Type B pancreatic cell (in vitro differentiated cells): ENCODE measurements at places on chromosomes 11 and 22. TPM values are rescaled to one million over a fixed set of nuclear protein-coding genes. Genes with fewer than 3 reads are reported as not detected.

Gene ASPHD2
- 1.1 and 2.4 TPM in 2 replicates for total RNA-seq

Gene EIF1AD
- 38.4 and 44.8 TPM in 2 replicates for total RNA-seq

Gene ELF5
- 19.3 and 43.1 TPM in 2 replicates for total RNA-seq

Gene NDUFA6
- 93.9 and 109 TPM in 2 replicates for total RNA-seq

Gene POU2AF1
- total RNA-seq, result 0.24 and 0.26 TPM in 2 replicates

Gene CENATAC
- total RNA-seq, result 33.6 and 36.4 TPM in 2 replicates

Gene GRK3
- total RNA-seq, result 10.3 and 14.0 TPM in 2 replicates

Gene MRPL17
- total RNA-seq, result 46.6 and 67.3 TPM in 2 replicates

Gene OR5D13
- total RNA-seq, result not detected in 2 replicates

Gene POLD3
- total RNA-seq, result 19.9 and 32.9 TPM in 2 replicates

Gene ZNF70
- 10.7 and 12.3 TPM in 2 replicates for total RNA-seq

DNA sequence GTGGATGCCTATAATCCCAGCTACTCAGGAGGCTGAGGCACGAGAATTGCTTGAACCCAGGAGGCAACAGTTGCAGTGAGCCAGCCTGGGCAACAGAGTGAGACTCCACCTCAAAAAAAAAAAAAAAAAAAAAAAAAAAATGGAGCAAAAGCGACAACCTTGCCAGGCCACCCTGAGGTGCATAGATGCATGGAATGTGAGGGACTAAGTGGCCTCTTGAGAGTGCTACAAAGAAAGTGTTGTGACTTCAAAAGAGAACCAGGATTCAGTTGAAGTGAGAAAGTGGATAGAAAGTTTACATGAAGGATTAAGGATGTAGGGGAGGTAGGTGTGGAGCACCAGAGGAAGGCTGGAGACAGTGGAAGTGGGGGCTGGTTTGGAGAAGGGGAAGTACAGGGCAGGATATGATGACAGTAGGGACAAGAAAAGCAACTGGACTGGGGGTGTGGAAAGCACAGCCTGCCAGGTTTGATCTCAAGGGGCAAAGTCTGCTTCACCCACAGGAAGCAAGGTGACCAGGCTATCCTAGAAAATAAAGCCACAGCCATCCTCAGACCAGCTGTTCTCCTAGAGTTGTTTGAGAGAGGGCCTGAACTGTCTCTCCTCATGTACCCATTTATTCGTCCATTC lies 36.0 kb upstream of the OLFML1 start:
- no peak for DNase-seq
- no peaks in the 10 kb centered on the region for H3K27me3 ChIP-seq
- H3K36me3 ChIP-seq, result no peaks in the 10 kb centered on the region
- peaks cover 26% of the 10 kb centered on the region for H3K4me1 ChIP-seq

GRCh38 chr22:46069521-46070214 lies 80.7 kb upstream of the PPARA start:
- no peak overlapping the region for H3K27ac ChIP-seq
- H3K4me1 ChIP-seq, result peaks cover 7% of the 10 kb centered on the region
- H3K4me3 ChIP-seq, result peak overlapping the region; percentile 74
- DNase-seq, result no peak

DNA sequence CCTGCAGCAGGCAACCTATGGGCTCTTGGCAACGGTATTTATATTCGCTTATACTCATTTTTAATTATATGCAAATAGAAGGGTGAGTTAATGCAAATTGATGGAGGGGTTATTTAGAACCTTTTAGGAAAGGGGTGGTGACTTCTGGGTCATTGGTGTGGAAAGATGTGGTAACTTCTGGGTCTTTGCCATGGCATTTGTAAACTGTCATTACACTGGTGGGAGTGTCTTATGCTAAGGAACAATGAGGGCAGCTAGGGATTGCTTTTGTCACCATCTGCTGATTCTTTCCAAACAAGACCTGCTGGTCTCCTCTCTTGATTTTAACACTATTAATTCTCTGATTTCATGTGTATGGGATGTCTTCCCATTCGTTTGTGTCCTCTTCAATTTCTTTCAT lies 11.7 kb upstream of the KAT5 start:
- no peaks in the 10 kb centered on the region for H3K36me3 ChIP-seq
- H3K27ac ChIP-seq, result no peak overlapping the region
- H3K27me3 ChIP-seq, result peaks cover 37% of the 10 kb centered on the region
- no peak for DNase-seq

- no peak for DNase-seq
- peaks cover 4% of the 10 kb centered on the region for H3K36me3 ChIP-seq
- peaks cover 69% of the 10 kb centered on the region for H3K27me3 ChIP-seq
- H3K4me1 ChIP-seq, result peaks cover 2% of the 10 kb centered on the region
Measured at GRCh38 chr11:13970986-13971385, 8.5 kb downstream of the SPON1 start.

DNA sequence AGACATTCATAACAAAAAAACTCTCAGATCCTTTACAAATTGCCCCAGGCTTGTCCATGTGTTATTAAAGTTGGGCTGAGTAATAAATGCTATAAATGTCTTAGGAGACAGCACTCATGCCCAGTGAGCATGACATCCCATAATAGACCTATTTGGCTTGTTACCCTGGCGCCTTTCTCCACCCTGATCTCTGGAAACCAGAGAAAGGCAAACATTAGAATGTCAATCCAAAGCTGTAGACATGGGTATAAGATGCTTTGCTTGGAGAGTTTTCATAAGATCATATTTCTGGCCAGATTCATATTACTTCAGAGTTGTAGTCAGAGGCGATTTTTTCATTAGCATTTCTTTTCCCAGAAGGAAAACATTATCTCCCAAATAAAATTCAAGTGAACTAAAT lies 161.3 kb upstream of the UBASH3B start:
- no peak overlapping the region for H3K27ac ChIP-seq
- no peak for DNase-seq
- no peaks in the 10 kb centered on the region for H3K36me3 ChIP-seq
- H3K27me3 ChIP-seq, result no peaks in the 10 kb centered on the region

- peak overlapping the region; percentile 48 for H3K27ac ChIP-seq
- peaks cover 47% of the 10 kb centered on the region for H3K4me1 ChIP-seq
- no peak for DNase-seq
- H3K36me3 ChIP-seq, result no peaks in the 10 kb centered on the region
- H3K27me3 ChIP-seq, result peaks cover 4% of the 10 kb centered on the region
Measured at GRCh38 chr11:7677796-7678201, 4.5 kb upstream of the CYB5R2 start.

GRCh38 chr22:29870574-29870973 lies 12.4 kb upstream of the MTMR3 start:
- peaks cover 4% of the 10 kb centered on the region for H3K27me3 ChIP-seq
- no peak for DNase-seq
- no peak overlapping the region for H3K4me3 ChIP-seq
- H3K4me1 ChIP-seq, result peaks cover 13% of the 10 kb centered on the region
- peak overlapping the region; percentile 16 for H3K27ac ChIP-seq

DNA sequence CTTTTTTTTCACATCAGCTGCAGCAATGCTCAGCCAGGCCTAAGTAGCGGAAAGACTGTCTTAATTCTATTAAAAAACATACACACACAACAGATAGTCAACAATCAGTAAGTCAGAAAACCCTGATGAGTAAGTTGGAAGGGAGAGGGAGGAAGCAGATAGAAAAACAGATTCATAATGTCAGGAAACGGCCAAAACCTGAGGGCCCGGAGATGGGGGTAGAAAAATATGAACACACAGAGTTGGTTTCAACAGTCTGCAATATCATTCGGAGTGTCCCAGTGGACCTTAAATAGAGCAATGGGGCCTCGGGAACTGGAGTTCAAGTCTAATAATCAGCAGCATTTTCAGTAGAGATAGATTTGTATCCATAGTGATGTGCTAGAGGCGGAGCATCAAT lies 14.8 kb downstream of the LRRC55 start:
- H3K36me3 ChIP-seq, result no peaks in the 10 kb centered on the region
- H3K4me3 ChIP-seq, result no peak overlapping the region
- H3K27ac ChIP-seq, result no peak overlapping the region
- peaks cover 10% of the 10 kb centered on the region for H3K4me1 ChIP-seq

- H3K27me3 ChIP-seq, result peaks cover 7% of the 10 kb centered on the region
- H3K36me3 ChIP-seq, result no peaks in the 10 kb centered on the region
- H3K4me1 ChIP-seq, result peaks cover 8% of the 10 kb centered on the region
- no peak overlapping the region for H3K4me3 ChIP-seq
- DNase-seq, result no peak
- peak overlapping the region; percentile 13 for H3K27ac ChIP-seq
Measured at GRCh38 chr22:30390974-30391691, 3.9 kb upstream of the RNF215 start.

DNA sequence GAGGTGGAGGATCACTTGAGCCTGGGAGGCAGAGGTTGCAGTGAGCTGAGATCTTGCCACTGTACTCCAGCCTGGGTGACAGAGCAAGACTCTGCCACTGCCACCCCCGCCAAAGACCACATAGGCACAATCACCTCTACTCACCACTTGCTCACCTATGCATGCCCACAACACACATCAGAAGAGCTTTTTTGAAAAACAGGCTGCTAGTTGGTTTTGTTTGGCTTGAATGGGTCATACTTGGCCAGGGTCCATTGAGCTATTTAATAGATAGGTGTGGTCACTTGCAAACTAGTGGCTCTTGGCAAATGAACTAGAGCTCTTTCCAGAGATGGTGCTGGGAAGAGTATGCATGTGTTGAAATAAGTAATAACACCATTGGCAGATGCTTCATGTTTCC lies 80.1 kb downstream of the EMSY start:
- no peak overlapping the region for H3K27ac ChIP-seq
- H3K27me3 ChIP-seq, result no peaks in the 10 kb centered on the region
- peaks cover 35% of the 10 kb centered on the region for H3K36me3 ChIP-seq
- H3K4me3 ChIP-seq, result no peak overlapping the region
- no peaks in the 10 kb centered on the region for H3K4me1 ChIP-seq

DNA sequence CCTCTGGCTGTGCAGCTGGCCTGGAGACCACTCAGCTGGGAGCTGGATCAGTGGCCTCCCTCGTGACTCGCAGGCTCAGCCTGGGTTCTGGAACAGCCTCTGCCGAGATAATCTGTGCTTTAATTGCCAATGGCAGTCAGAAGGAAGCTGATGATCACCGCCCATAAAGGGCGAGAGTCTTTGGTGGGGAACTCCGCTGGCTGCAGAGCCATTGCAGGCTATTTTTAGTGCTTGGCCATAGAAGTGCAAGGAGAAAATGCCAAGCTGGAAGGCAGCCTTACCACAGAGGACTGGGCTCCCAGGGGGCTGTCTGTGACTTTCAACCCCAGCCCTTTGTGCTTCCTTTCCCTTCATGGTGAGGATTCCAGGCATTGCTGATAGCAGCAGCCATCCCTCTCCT lies 62.2 kb upstream of the TENM4 start:
- no peaks in the 10 kb centered on the region for H3K27me3 ChIP-seq
- no peaks in the 10 kb centered on the region for H3K4me1 ChIP-seq
- no peak for DNase-seq
- H3K27ac ChIP-seq, result no peak overlapping the region
- no peak overlapping the region for H3K4me3 ChIP-seq

DNA sequence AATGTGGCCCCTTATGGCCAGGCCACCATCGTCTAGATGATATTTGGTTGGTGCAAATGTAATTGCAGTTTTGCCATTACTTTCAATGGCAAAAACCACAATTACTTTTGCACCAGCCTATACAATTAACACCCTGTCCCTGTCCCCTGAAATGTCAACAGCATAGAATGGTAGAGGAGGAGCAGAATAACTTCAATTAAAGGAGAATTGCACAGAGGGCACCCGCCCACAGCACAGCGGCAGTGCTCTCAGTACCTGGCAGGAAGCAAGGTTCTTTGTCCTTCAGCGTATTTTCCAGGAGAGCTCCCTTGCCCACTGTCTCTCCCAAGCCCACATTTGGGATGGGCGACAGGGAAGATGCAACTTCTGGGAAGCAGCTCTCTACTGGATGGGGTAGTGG lies 115.3 kb downstream of the TRIM29 start:
- H3K4me3 ChIP-seq, result no peak overlapping the region
- no peak for DNase-seq
- no peaks in the 10 kb centered on the region for H3K27me3 ChIP-seq
- peaks cover 10% of the 10 kb centered on the region for H3K4me1 ChIP-seq

GRCh38 chr11:66604155-66604554 lies 11.2 kb downstream of the CCS start:
- peaks cover 5% of the 10 kb centered on the region for H3K4me1 ChIP-seq
- no peaks in the 10 kb centered on the region for H3K27me3 ChIP-seq
- no peak overlapping the region for H3K4me3 ChIP-seq
- no peak overlapping the region for H3K27ac ChIP-seq
- peaks cover 4% of the 10 kb centered on the region for H3K36me3 ChIP-seq

- no peak overlapping the region for H3K4me3 ChIP-seq
- peaks cover 12% of the 10 kb centered on the region for H3K4me1 ChIP-seq
- H3K36me3 ChIP-seq, result no peaks in the 10 kb centered on the region
- peaks cover 24% of the 10 kb centered on the region for H3K27me3 ChIP-seq
- DNase-seq, result no peak
Measured at GRCh38 chr11:1751531-1751921, 1.1 kb upstream of the IFITM10 start.

GRCh38 chr22:48709976-48710375 lies 1117.7 kb downstream of the BRD1 start:
- H3K27ac ChIP-seq, result no peak overlapping the region
- H3K27me3 ChIP-seq, result no peaks in the 10 kb centered on the region
- DNase-seq, result no peak
- H3K4me1 ChIP-seq, result peaks cover 3% of the 10 kb centered on the region

- no peaks in the 10 kb centered on the region for H3K36me3 ChIP-seq
- H3K4me1 ChIP-seq, result peaks cover 12% of the 10 kb centered on the region
- no peak overlapping the region for H3K4me3 ChIP-seq
- H3K27me3 ChIP-seq, result peaks cover 9% of the 10 kb centered on the region
- H3K27ac ChIP-seq, result no peak overlapping the region
Measured at GRCh38 chr11:65152122-65152521, 17.8 kb upstream of the SYVN1 start.

GRCh38 chr22:23499845-23500500 lies 80.1 kb downstream of the IGLL1 start:
- no peaks in the 10 kb centered on the region for H3K36me3 ChIP-seq
- peaks cover 5% of the 10 kb centered on the region for H3K27me3 ChIP-seq
- H3K4me3 ChIP-seq, result no peak overlapping the region
- no peak for DNase-seq
- H3K4me1 ChIP-seq, result peaks cover 29% of the 10 kb centered on the region

DNA sequence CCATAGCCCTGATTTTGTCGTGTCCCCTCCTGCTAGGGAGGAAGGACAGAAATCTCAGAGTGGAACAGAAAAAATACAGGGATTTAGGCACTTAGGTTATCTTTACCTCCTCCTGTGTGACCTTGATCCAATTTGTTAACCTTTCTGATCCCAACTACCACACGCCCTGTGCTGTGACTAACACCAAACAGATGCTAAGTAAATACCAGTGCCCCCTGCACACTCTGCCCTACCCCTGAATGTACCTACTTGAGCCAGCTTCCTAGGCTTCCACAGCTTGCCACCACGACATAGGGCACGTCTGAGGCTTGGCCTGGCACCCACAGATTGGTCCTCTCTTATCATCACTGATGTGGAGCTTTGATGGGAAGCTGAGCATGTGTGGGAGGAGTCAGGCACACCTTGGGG lies 9.2 kb downstream of the MYO18B start:
- DNase-seq, result no peak
- no peak overlapping the region for H3K27ac ChIP-seq
- H3K27me3 ChIP-seq, result peaks cover 29% of the 10 kb centered on the region

DNA sequence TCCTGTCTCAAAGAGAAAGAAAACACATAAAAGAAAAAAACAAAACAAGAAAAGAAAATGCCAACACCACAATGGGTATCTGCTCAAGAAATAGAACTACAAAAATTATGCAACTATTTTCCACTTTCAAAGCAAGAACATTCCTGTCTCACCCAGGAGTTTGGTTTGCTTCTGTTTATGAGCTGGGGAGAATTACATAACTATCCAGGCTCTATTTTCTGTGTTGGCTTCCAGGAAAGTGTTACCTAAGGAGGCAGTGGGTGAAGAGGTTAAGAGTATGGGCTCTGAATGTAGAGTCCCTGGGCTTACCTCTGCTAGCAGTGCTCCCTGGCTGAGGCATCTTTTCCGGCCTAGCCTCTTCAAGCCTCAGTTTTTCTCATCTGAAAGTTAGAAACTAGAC lies 426.7 kb downstream of the MIAT start:
- peaks cover 44% of the 10 kb centered on the region for H3K27me3 ChIP-seq
- no peak for DNase-seq
- H3K4me3 ChIP-seq, result no peak overlapping the region
